ENCODE measurements at places on chromosomes 1 and 21.

GRCh38 chr1:61980561-61980960 lies 214.1 kb upstream of the L1TD1 start:
- DNase-seq = peak; percentile 29

DNA sequence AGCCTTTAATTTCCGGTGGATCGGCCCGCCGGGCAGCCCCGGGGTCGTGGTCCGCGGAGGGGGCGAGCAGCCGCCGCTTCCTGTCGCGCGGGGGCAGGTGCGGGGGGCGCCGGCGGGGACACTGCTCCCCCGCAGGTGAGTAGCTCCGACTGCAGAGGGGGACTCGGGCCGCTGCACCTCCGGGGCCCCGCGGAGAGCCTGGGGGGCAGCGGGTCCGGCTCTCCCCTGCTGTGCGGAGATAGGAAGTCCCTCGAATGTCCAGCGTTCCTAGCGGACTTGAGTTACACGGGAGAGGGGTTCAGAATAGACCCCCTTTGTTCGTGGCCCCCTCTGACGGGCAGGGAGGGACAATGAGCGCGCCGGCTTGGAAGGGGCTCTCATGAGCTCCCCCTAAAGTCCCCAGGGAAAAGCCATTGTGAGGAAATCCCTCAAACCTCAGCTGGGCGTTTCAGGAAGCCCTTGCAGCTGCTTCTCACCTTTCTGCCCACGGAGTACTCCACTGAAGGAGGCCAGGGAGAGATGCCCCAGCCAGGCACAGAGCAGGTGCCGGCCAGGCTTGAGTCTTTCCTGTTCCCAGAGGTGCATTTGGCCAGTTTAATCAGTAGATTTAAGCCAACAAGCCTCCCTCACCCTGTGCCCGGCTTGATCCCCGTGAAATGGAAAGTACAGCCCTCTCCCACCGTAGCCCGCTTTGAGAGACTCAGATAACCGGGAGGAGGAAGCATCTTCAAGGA lies 925 bp downstream of the PDE9A start:
- DNase-seq = peak; percentile 75

DNA sequence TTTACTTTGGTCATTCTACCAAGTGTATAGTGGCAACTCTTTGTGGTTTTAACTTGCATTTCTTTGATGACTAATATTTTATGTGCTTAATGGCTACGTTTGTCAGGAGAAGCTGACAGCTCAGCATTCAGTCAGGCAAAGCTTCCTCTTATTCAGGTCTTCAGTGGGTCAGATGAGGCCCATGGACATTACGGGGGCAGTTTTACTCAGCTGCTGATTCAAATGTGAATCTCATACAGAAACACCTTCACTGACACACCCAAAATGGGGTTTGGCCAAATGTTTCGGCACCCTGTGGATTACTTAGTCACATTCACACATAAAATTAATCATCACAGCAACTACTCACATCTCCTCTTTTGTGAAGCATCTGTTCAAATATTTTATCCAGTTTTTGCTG lies 104.9 kb upstream of the PLD5 start:
- DNase-seq = no peak

DNA sequence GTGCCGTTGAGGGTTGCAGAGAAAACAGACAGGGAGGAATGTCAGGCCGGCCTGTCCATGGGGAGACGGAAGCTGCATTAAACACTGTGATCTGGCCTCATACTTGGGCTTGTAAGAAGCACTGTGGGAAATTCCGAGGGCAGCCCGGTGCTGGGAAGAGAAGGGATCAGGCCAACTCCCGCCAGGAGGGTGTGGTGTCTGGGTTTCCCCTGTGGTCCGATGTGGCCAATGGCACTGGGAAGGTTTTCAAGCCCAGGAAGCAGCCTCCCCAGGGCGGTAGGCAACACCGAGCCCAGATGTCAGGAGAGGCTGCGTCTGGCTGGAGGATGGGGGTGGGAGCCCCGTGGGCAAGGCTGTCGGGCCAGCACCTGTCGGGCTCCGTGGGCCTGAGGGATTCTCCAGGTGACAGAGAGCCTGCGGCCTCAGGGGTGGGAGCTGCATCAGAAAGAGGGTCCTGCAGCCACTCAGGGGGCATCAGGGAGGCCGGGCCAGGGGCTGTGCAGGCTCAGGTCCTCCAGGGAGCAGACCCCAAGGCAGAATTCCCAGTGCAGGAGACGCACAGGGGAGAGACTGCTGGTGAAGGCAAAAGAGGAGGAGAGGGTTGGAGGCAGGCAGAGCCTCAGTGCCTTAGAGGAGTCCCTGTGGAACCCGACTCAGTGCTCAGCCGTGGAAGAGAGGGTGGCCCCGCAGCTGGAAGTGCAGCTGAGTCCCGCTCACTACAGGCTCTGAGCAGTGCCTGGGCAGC lies 8.4 kb downstream of the UBASH3A start:
- DNase-seq = peak; percentile 41

DNA sequence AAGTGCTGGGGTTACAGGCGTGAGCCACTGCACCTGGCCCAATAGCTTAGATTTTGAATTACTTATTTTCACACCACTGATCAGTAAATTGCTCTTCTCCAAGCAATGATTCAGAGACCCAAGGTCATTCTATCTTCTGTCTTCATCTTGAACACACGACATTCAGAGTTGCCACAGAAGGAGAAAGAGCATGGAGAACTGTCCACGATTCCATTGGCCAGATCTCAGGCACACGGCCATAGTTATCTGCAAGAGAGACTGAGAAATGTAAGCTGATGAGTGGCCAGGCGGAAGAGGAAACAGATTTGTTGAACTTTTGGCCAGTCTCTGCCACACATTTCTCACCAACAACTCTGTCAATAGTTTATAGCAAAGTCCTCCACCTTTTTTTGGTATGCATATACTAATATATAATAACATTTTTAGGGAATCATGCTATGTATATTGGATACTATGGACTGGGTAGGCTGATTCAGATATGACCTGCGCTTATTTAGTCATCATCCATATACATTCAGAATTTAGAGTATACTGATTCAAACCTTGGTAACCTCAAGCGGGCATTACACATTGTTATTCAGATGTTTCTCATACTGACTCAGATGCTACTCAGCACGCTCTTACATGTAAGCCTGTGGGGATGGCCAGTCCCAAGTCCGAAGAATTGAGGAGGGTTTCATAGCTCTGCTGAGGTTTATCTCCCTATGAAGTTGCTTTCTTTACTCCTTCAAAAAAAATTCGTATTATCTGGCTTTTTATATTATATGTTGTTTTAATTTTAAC lies 25.5 kb upstream of the CAP1 start:
- no peak for DNase-seq

DNA sequence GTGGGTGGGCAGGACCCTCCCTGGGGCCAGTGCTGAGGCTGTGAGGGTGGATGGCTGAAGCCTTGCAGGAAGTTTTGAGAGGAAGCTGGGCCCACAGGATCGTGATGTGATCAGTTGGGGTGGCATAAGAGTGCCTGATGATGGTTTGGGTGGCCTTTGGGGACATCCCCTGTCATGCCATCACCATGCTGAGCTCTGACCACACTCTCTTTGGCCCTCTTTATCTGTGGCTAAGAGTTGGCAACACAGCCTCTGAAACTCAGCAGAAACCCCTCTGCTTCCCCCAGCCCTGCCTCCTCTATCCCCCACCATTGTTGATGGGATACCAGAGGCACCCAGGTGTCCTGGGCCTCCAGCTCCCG lies 19.8 kb downstream of the MIIP start:
- no peak for DNase-seq

- DNase-seq = no peak
Observed at GRCh38 chr1:227758366-227758765, 23.1 kb downstream of the SNAP47 start.

GRCh38 chr1:53644909-53645689 lies 93.9 kb downstream of the GLIS1 start:
- DNase-seq = no peak

DNA sequence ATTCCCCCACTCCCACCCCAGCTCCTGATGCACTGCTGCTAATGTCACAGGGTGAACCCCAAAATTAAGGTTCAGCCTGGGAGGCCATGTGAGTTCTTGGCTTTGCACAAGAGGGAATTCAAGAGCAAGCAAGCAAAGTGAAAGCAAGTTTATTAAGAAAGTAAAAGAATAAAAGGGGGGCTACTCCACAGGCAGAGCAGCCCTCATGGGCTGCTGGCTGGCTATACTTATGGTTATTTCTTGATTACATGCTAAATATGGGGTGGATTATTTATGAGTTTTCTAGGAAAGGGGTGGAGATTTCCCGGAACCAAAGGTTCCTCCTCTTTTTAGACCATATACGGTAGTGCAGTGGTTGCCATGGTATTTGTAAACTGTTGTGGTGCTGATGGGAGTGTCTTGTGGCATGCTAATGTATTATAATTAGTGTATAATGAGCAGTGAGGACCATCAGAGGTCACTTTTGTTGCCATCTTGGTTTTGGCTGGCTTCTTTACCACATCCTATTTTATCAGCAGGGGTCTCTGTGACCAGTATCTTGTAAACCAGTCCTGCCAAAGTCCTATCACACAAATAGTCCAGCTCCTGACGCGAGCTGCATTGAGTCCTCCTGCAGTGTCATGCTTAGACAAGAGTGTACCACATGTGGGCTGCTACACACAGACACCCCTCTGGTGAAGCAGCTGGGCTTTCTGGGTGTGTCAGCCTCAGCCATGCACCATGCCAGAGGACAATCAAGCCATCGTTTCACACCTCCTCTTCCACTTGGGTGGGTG lies 46.4 kb upstream of the CSF1 start:
- DNase-seq = no peak

DNA sequence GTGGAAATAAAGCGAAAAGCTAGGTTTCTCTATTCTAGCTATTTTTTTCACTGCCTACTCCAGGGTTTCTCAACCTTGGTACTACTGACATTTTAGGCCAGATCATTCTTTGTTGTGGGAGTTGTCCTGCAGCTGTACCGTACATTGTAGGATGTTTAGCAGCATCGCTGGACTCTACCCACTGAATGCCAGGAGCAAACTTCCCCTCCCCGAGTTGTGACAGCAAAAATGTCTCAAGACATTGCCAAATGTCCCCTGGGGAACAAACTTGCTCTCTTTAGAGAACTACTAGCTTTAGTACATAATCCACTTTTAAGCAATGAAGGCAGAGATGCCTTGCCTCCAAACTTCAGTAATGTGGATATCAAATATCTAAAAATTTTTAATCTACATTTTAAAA lies 122.8 kb downstream of the PLPPR5 start:
- no peak for DNase-seq

- DNase-seq = no peak
Observed at GRCh38 chr1:54399765-54400164, 6.4 kb downstream of the SSBP3 start.

DNA sequence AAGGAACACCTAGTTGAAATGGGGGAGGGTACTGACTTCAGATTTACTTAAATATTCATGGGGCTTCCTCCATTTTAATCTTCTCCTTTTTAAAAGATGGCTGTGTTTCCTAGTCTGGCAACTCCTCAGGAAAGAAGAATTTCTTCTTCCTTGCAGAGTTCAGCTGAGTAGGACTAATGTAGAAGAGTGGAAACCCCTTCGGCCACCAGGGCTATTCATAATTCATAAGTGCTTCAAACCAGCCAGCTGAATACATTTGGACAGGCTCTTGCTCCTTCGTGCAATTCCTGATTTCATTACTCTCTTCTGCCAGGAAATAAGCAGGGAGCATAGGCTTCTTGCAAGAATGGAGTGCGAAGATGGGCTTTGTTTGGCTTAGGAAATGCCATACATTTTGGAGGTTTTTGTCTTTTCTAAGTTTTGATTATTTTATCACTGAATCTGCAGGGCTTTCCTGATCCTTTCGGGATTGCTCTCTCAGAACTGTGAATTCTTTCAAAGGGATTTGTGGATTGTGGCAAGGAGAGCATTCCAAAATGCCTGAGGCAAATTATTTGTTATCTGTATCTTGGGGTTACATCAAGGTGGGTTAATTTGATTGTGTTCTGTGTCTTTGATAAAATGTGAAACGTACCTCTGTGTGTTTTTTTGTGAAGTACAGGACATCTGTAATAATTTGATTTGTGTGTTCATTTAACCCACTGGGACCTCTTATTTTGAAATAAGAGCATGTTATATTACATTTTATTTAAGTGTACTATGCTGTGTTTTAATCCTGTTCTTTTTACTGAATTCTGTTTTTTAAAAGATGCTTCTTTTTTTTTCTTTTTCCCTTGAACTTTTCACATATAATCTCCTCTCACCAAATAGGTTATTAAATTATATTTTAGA lies 179.4 kb upstream of the SGIP1 start:
- DNase-seq = no peak

- no peak for DNase-seq
Observed at GRCh38 chr21:42799516-42799915, 79.8 kb downstream of the WDR4 start.

- DNase-seq = no peak
Observed at GRCh38 chr1:201849372-201850052, 20.6 kb downstream of the IPO9 start.

GRCh38 chr1:64197076-64197475 lies 6.3 kb upstream of the UBE2U start:
- no peak for DNase-seq

DNA sequence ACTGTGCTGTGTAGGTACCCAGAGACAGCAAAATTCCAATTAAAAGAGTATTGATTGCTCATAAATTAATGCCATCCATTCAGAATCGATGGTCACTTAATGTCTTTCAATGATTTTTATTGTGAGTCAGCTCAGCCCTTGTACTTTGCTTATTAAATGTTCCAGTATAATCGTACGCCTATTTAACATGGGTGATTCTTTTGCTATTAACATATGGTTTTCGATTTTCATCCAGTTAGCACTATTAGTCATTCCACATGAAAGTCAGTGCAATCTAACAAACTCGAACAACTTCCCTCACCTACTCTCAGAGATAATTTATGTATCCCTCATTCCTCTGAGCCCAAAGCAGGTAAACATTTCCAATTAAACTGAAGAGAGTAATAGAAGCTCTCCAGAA lies 109.6 kb upstream of the APP start:
- no peak for DNase-seq
